Neural progenitor cell (in vitro differentiated cells): ENCODE measurements at places on chromosomes 12 and 14. TPM values are rescaled to one million over a fixed set of nuclear protein-coding genes. Genes with fewer than 3 reads are reported as not detected.

The RNASE7 gene
- not detected in 2 replicates for total RNA-seq

The GPN3 gene
- 41.1 and 62.3 TPM in 2 replicates for total RNA-seq

The PWP1 gene
- 52.0 and 63.0 TPM in 2 replicates for total RNA-seq

The PRPH gene
- 0.74 TPM in 1 of 2 replicates, not detected in the other for total RNA-seq

The KCNMB4 gene
- total RNA-seq: 5.7 and 8.5 TPM in 2 replicates

The LRRK2 gene
- total RNA-seq: 0.03 and 0.11 TPM in 2 replicates

The PZP gene
- total RNA-seq: not detected in 2 replicates

The PRORP gene
- 41.3 and 50.3 TPM in 2 replicates for total RNA-seq

The CLEC1B gene
- not detected in 2 replicates for total RNA-seq

DNA sequence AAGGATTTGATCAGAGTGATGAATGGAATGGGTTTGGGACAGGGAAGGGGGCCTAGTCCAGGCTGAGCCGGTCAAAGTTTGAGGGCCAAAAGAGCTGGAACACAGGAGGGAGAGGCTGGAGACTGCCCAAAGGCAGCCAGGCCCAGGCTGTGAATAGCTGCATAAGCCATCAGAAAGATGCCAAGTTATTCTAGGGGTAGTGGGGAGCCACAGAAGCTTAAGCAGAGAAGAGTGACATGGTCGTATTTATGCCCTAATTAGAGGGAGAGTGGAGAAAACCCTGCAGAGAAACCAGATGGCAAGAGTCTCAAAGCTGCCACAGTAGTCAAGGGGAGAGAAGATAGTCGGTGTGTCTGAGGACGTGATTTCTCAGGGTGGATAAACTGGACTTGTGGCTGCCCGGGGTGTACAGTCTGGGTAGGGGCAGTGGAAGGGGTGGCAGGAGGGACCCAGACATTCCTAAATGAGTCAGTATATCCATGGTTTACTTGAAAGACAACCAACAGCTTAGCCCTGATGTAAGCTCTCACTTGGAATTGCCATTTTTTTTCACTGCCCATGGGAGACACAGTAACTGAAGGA is 99.2 kb downstream of the PRICKLE1 start:
- no peak overlapping the region for H3K4me3 ChIP-seq
- H3K27me3 ChIP-seq: peaks cover 10% of the 10 kb centered on the region
- peaks cover 22% of the 10 kb centered on the region for H3K4me1 ChIP-seq
- no peak for DNase-seq
- no peak overlapping the region for H3K27ac ChIP-seq

- no peak overlapping the region for H3K27ac ChIP-seq
- H3K27me3 ChIP-seq: no peaks in the 10 kb centered on the region
- no peaks in the 10 kb centered on the region for H3K36me3 ChIP-seq
- no peak for DNase-seq
- no peak overlapping the region for H3K4me3 ChIP-seq
These were observed 20.7 kb downstream of the XRCC3 start for GRCh38 chr14:103694572-103695026.

- H3K4me3 ChIP-seq: peak overlapping the region; percentile 64
- H3K36me3 ChIP-seq: no peaks in the 10 kb centered on the region
- DNase-seq: no peak
- no peaks in the 10 kb centered on the region for H3K27me3 ChIP-seq
- H3K27ac ChIP-seq: no peak overlapping the region
These were observed 1.6 kb upstream of the RNF34 start for GRCh38 chr12:121398355-121398754.

GRCh38 chr14:105495990-105496830 is 5.2 kb downstream of the TEDC1 start:
- no peak for DNase-seq
- no peak overlapping the region for H3K4me3 ChIP-seq
- no peaks in the 10 kb centered on the region for H3K4me1 ChIP-seq
- no peak overlapping the region for H3K27ac ChIP-seq
- H3K27me3 ChIP-seq: no peaks in the 10 kb centered on the region

GRCh38 chr12:8120072-8120713 is 3.2 kb upstream of the CLEC4A start:
- H3K4me3 ChIP-seq: no peak overlapping the region
- no peaks in the 10 kb centered on the region for H3K36me3 ChIP-seq
- no peaks in the 10 kb centered on the region for H3K27me3 ChIP-seq
- H3K4me1 ChIP-seq: no peaks in the 10 kb centered on the region
- H3K27ac ChIP-seq: no peak overlapping the region

DNA sequence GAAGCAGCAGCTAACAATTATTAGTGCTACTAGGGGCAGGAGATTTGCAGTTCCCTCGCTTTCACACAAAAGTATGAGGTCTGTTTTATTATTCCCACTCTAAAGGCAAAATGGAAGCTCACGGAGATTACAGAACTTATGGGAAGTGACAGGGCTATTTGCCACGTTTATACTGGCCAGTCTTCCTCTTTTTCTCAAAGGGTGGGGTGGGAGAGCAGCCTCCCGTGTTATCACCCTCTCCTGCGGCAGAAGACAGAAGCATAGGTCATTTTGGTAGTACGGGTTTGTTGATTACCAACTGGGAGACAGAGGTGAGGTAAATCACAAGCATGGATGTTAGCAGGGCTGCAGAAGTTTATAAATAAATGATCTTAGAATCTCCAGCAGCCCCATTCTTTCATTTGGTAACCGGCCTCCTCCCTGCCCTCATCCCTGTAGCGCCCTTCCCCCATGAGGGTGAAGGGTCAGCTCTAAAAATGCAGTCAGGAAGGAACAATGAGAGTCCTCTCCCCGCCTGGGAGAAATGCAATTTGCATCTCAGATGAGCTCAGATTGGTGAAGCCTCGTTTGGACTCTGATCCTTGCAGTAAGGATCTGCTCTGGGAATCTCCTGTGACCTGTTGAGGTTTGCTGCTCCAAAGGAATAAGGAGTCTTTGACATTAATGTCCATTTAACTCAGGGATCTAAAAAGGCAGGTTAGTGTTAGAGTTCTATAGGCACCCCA is 44.7 kb upstream of the SINHCAF start:
- peak overlapping the region; percentile 98 for H3K27ac ChIP-seq
- peaks cover 38% of the 10 kb centered on the region for H3K4me1 ChIP-seq
- no peaks in the 10 kb centered on the region for H3K36me3 ChIP-seq
- peak overlapping the region; percentile 38 for H3K4me3 ChIP-seq
- peak; percentile 92 for DNase-seq
- H3K27me3 ChIP-seq: no peaks in the 10 kb centered on the region

- H3K36me3 ChIP-seq: no peaks in the 10 kb centered on the region
- no peak for DNase-seq
- no peak overlapping the region for H3K4me3 ChIP-seq
- H3K27ac ChIP-seq: no peak overlapping the region
- H3K4me1 ChIP-seq: no peaks in the 10 kb centered on the region
- no peaks in the 10 kb centered on the region for H3K27me3 ChIP-seq
These were observed 119.5 kb upstream of the PMCH start for GRCh38 chr12:102317155-102317554.

- H3K4me3 ChIP-seq: no peak overlapping the region
- H3K27ac ChIP-seq: no peak overlapping the region
- no peaks in the 10 kb centered on the region for H3K36me3 ChIP-seq
- no peaks in the 10 kb centered on the region for H3K4me1 ChIP-seq
These were observed 680.9 kb downstream of the TMEM121 start for GRCh38 chr14:106207316-106207715.

DNA sequence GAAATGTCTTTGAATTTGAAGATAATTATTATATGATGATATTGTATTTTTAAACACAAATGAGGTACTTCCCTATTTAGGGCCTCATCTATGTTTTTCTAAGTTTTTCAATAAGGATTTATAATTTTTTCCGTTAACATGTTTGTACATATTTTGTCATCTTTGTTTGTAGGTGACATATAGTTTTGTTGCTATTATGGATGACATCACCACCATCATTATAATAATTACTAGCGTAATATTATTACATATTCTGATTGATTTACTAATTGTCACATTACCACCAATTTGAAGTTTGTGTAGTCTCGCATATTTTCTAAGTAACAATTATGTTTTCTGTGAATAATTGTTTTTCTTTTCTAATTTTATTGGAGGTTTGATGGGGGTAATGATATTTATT is 147.2 kb upstream of the DAAM1 start:
- H3K4me3 ChIP-seq: no peak overlapping the region
- no peaks in the 10 kb centered on the region for H3K4me1 ChIP-seq
- H3K27me3 ChIP-seq: no peaks in the 10 kb centered on the region
- DNase-seq: no peak
- no peak overlapping the region for H3K27ac ChIP-seq

GRCh38 chr12:3545121-3545796 is 54.3 kb downstream of the PRMT8 start:
- H3K27ac ChIP-seq: no peak overlapping the region
- DNase-seq: no peak
- H3K36me3 ChIP-seq: no peaks in the 10 kb centered on the region
- H3K27me3 ChIP-seq: no peaks in the 10 kb centered on the region
- no peaks in the 10 kb centered on the region for H3K4me1 ChIP-seq
- no peak overlapping the region for H3K4me3 ChIP-seq

- no peaks in the 10 kb centered on the region for H3K36me3 ChIP-seq
- H3K4me1 ChIP-seq: no peaks in the 10 kb centered on the region
- no peak overlapping the region for H3K4me3 ChIP-seq
These were observed 8.0 kb upstream of the SSTR1 start for GRCh38 chr14:38199739-38200138.

- no peaks in the 10 kb centered on the region for H3K27me3 ChIP-seq
- H3K4me3 ChIP-seq: no peak overlapping the region
- no peaks in the 10 kb centered on the region for H3K36me3 ChIP-seq
- DNase-seq: no peak
These were observed 59.5 kb downstream of the RFLNA start for GRCh38 chr12:124354400-124354799.

DNA sequence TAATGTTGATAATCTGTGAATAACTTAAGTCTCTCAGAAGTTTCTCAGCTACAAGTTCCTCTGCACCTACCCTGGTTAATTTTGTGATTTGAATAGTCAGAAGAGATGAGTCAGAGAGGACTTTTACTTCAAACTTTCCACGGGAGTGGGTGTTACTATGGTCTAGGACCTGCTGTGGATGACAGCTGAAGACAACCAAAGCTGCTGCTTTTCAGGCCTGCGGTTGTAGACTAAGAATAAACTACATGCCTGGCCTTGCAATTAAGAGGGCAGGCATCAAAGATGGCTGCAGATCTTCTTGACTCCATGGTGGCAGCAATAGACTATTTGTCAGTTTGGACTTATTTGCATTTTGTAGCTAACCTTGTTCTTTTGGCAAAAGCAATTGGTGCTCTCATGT is 227.1 kb upstream of the KRR1 start:
- no peak for DNase-seq
- no peaks in the 10 kb centered on the region for H3K27me3 ChIP-seq
- H3K36me3 ChIP-seq: no peaks in the 10 kb centered on the region
- H3K4me3 ChIP-seq: no peak overlapping the region
- no peak overlapping the region for H3K27ac ChIP-seq

- peaks cover 17% of the 10 kb centered on the region for H3K4me1 ChIP-seq
- no peak overlapping the region for H3K27ac ChIP-seq
- H3K4me3 ChIP-seq: no peak overlapping the region
- no peaks in the 10 kb centered on the region for H3K36me3 ChIP-seq
These were observed 194.2 kb downstream of the NTF3 start for GRCh38 chr12:5626151-5626550.

- no peak overlapping the region for H3K27ac ChIP-seq
- no peaks in the 10 kb centered on the region for H3K36me3 ChIP-seq
- H3K4me1 ChIP-seq: peaks cover 1% of the 10 kb centered on the region
- H3K4me3 ChIP-seq: no peak overlapping the region
- no peak for DNase-seq
These were observed 117.8 kb downstream of the DUSP6 start for GRCh38 chr12:89234324-89235114.

GRCh38 chr14:102822311-102822863 is 45.1 kb downstream of the TRAF3 start:
- no peak overlapping the region for H3K4me3 ChIP-seq
- no peaks in the 10 kb centered on the region for H3K4me1 ChIP-seq
- no peak for DNase-seq
- H3K36me3 ChIP-seq: no peaks in the 10 kb centered on the region
- no peaks in the 10 kb centered on the region for H3K27me3 ChIP-seq

DNA sequence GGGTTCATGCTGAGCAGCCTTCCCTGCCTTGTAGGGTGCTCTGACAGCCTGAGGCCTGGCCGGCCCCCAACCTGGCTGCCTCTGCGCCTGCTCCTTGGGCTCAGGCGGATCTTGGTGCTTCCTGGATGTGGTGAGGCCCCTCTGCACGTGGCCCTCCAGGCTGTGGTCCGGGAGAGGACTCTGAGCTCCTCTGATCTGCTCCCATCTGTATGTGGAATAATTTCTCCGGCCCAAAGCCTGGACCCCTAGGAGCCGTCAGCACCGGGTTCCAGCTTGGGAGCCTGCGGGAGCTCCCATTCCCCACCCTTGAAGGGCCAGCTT is 21.3 kb upstream of the EIF2B2 start:
- DNase-seq: no peak
- peaks cover 35% of the 10 kb centered on the region for H3K4me1 ChIP-seq
- H3K4me3 ChIP-seq: no peak overlapping the region
- H3K27me3 ChIP-seq: peaks cover 25% of the 10 kb centered on the region
- no peak overlapping the region for H3K27ac ChIP-seq
- no peaks in the 10 kb centered on the region for H3K36me3 ChIP-seq

DNA sequence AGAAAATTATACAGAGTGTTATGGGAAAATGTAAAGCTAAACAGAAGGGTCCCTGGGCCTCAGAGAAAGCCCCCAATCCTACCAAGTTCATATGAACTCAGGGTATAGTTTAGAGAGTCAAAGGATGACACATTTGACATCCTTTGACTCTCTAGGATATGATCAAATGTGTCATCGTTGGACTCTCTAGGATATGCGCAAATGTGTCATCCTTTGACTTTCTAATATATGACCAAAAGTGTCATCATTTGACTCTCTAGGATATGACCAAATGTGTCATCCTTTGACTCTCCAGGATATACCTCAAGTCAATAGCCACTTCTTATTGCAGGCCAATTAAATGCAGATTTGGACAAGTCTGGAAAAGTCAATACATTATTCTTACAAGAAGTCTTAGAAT is 204.8 kb upstream of the IGF1 start:
- H3K27me3 ChIP-seq: no peaks in the 10 kb centered on the region
- H3K27ac ChIP-seq: no peak overlapping the region
- H3K4me3 ChIP-seq: no peak overlapping the region
- no peaks in the 10 kb centered on the region for H3K36me3 ChIP-seq
- no peak for DNase-seq

DNA sequence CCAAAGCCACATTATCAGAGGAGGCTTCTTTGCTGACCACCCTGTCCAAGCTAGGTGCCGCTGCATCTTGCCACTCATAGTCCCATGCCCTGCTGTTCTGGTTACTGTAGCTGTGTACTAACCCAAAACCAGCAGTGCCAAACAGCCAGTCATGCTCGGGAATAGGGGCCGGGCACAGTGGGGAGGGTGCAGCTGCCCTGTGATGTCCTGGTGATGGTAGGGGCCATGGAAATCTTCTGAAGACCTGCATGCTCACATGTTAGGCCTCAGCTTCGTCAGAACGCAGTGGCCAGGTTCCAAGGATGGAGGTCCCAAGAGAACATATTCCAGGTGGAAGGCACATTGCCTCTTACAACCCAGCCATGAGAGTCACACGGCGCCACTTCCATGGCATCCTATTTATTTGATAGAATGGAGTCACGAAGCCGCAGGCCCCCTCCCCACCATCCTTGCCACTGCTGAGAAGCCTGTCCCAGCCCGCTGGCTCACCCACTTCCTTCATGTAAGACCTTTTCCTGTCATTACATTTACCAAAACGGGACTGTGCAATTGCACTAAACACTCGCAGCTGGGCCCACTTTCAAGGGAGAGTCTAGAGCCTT is 48.5 kb downstream of the FAM222A start:
- peaks cover 20% of the 10 kb centered on the region for H3K4me1 ChIP-seq
- no peaks in the 10 kb centered on the region for H3K27me3 ChIP-seq
- H3K4me3 ChIP-seq: no peak overlapping the region
- H3K36me3 ChIP-seq: no peaks in the 10 kb centered on the region
- H3K27ac ChIP-seq: no peak overlapping the region
- no peak for DNase-seq
